CD4-positive, alpha-beta memory T cell (primary cell): ENCODE measurements at places on chromosomes 1 and 21. TPM values are rescaled to one million over a fixed set of nuclear protein-coding genes. Genes with fewer than 3 reads are reported as not detected.

TRIM58 gene
- total RNA-seq = not detected

OBSCN gene
- total RNA-seq = 76.0 TPM

THRAP3 gene
- total RNA-seq = 127 TPM

GRCh38 chr1:157201767-157202166, 63.6 kb upstream of the ETV3 start:
- no peaks in the 10 kb centered on the region for H3K36me3 ChIP-seq
- H3K4me3 ChIP-seq = no peak overlapping the region

GRCh38 chr1:200376528-200376927, 33.3 kb downstream of the ZNF281 start:
- no peaks in the 10 kb centered on the region for H3K4me1 ChIP-seq
- H3K36me3 ChIP-seq = no peaks in the 10 kb centered on the region
- H3K27ac ChIP-seq = no peak overlapping the region
- no peaks in the 10 kb centered on the region for H3K27me3 ChIP-seq
- no peak for DNase-seq

DNA sequence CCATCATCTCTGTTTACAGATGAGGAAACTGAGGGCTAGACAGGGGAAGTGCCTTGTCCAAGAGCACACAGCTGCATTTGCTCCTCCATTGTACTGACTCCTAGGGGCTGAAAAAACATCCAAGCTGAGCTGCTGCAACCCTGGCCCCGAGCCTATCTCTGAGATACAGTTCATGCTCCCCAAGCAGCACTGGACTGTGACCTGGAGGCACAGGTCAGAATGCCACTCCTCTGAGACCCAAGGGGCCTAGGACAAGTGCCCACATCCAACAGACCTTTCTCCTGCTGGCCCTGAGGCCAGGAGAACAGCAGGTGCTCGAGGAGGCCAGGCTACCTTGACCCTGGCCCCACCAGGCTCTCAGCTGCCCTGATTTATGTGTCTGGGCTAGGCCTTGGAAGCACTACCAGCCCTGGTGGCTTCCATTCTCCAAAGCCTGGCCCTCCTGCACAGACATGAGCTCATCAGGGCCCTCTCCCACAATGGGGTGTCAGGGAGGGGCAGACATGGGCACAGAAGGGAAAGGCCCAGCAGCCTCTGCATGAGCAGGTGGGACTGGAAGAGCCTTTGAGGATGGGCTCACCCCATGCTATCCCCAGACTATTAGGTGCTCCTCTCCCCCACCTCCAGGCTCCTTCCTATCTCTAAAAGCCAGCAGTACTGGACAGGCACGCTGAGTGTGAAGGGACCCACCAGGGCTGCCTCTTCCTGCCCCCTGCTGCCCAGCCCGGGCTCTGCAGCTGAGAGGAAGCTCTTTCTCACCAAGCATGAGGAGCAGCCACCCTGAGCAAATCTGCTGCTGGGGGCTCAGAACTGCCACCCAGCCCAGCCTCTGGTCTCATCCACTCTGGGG, 18.8 kb downstream of the ADGRB2 start:
- DNase-seq = peak; percentile 33
- no peak overlapping the region for H3K27ac ChIP-seq
- no peaks in the 10 kb centered on the region for H3K27me3 ChIP-seq
- no peak overlapping the region for H3K4me3 ChIP-seq
- H3K36me3 ChIP-seq = no peaks in the 10 kb centered on the region

GRCh38 chr1:41739061-41739955, 179.4 kb downstream of the HIVEP3 start:
- peak; percentile 69 for DNase-seq
- H3K36me3 ChIP-seq = no peaks in the 10 kb centered on the region
- peak overlapping the region; percentile 20 for H3K27ac ChIP-seq
- H3K4me3 ChIP-seq = no peak overlapping the region
- H3K27me3 ChIP-seq = no peaks in the 10 kb centered on the region

GRCh38 chr1:68291688-68292384, 59.5 kb upstream of the WLS start:
- H3K27ac ChIP-seq = no peak overlapping the region
- no peaks in the 10 kb centered on the region for H3K36me3 ChIP-seq

DNA sequence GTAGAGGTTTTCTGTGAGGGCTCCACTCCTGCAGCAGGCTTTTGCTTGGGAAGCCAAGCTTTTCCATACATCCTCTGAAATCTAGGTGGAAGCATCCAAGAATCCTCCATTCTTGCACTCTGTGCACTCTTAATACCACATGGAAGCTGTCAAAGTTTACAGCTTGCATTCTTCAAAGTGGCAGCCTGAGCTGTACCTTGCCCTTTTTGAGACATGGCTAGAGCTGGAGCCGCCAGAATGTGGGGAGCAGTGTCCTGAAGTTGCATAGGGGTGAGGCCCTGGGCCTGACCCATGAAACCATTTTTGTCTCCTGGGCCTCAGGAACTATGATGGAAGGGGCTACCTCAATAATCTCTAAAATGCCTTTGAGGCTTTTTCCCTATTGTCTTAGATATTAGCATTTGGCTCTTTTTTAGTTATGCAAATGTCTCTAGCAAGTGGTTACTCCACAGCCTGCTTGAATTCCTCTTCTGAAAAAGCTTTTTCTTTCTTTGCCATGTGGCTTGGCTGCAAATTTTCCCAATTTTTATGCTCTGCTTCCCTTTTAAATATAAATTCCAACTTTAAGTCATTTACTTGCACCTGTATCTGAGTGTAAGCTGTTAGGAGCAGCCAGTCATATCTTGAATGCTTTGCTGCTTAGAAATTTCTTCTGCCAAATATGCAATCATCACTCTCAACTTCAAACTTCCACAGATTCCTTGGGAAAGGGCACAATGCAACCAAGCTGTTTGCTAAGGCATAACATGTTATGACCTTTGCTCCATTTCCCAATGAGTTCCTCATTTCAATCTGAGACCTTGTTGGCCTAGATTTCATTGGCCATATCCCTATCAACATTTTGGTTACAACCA, 92.1 kb upstream of the ARTN start:
- no peak overlapping the region for H3K4me3 ChIP-seq
- H3K27ac ChIP-seq = no peak overlapping the region
- no peaks in the 10 kb centered on the region for H3K27me3 ChIP-seq
- H3K4me1 ChIP-seq = peaks cover 3% of the 10 kb centered on the region
- peaks cover 15% of the 10 kb centered on the region for H3K36me3 ChIP-seq

- H3K27ac ChIP-seq = no peak overlapping the region
- no peaks in the 10 kb centered on the region for H3K27me3 ChIP-seq
- H3K4me1 ChIP-seq = no peaks in the 10 kb centered on the region
- peak; percentile 38 for DNase-seq
- no peak overlapping the region for H3K4me3 ChIP-seq
These were observed 36.2 kb upstream of the IPO9 start for GRCh38 chr1:201792534-201793305.

DNA sequence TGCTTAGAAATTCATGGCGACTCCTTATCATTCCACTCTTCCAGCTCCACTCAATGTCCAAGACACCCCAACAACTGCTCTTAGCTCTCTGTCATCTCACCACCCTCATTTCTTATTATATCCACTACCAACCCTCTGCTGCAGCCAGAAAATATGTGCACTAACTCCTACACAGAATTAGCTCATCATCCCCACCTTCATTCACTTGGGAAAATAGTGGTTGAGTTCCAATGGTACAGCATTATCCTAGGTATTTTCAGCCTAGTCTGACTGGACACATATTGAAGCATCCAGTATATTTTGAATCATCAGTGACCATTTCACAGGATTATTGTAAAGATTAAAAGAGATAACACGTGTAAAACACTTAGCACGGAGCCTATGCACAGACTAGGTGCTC, 16.7 kb upstream of the VSIG8 start:
- H3K36me3 ChIP-seq = no peaks in the 10 kb centered on the region
- H3K27ac ChIP-seq = no peak overlapping the region
- peaks cover 16% of the 10 kb centered on the region for H3K4me1 ChIP-seq
- H3K27me3 ChIP-seq = no peaks in the 10 kb centered on the region

- no peaks in the 10 kb centered on the region for H3K36me3 ChIP-seq
- H3K4me1 ChIP-seq = peaks cover 9% of the 10 kb centered on the region
- no peak for DNase-seq
- H3K27ac ChIP-seq = no peak overlapping the region
- H3K4me3 ChIP-seq = no peak overlapping the region
- H3K27me3 ChIP-seq = no peaks in the 10 kb centered on the region
These were observed 22.1 kb downstream of the UCK2 start for GRCh38 chr1:165849353-165850133.

- no peak for DNase-seq
- no peaks in the 10 kb centered on the region for H3K27me3 ChIP-seq
- H3K4me3 ChIP-seq = no peak overlapping the region
- H3K36me3 ChIP-seq = no peaks in the 10 kb centered on the region
- H3K27ac ChIP-seq = no peak overlapping the region
These were observed 7.9 kb downstream of the ADAMTSL4 start for GRCh38 chr1:150557065-150557600.

- no peaks in the 10 kb centered on the region for H3K4me1 ChIP-seq
- no peak overlapping the region for H3K4me3 ChIP-seq
- H3K27me3 ChIP-seq = no peaks in the 10 kb centered on the region
- DNase-seq = no peak
These were observed 65.1 kb downstream of the DISC1 start for GRCh38 chr1:231691618-231692259.

DNA sequence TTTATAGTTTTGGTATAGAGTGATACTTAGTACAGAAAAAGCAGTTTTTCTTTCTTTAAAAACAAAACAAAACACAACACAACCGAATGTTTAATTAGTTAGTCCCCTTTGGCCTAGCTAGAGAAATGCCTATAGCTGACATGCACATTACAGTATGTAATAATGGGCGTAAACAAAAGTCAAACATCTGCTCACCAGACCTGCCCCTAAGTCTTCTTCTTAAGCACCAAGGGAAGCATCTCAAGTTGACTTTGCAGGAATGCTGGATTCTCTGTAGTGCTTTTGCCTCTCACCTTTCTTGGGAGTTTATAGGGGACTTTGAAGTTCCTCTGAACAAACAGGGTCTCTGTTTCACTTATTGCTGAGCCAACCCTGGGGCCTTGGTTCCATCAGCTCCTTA, 143.7 kb downstream of the TM2D1 start:
- H3K36me3 ChIP-seq = no peaks in the 10 kb centered on the region
- no peaks in the 10 kb centered on the region for H3K4me1 ChIP-seq
- H3K27me3 ChIP-seq = no peaks in the 10 kb centered on the region
- DNase-seq = no peak

DNA sequence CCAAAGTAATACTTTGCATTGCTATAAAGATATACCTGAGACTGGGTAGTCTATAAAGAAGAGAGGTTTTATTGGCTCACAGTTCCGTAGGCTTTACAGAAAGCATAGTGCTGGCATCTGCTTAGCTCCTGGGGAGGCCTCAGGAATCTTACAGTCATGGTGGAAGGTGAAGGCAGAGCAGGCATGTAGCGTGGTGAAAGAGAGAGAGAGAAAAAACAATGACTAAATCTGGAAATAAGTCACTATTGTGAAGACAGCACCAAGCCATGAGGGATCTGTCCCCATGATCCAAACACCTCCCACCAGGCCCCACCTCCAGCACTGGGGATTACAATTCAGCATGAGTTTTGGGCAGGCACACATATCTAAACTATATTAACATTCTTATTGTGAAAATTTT, 30.4 kb downstream of the SLC30A7 start:
- no peaks in the 10 kb centered on the region for H3K36me3 ChIP-seq
- DNase-seq = no peak
- H3K27me3 ChIP-seq = no peaks in the 10 kb centered on the region
- peaks cover 86% of the 10 kb centered on the region for H3K4me1 ChIP-seq

- peaks cover 16% of the 10 kb centered on the region for H3K27me3 ChIP-seq
- H3K36me3 ChIP-seq = no peaks in the 10 kb centered on the region
- H3K4me1 ChIP-seq = peaks cover 24% of the 10 kb centered on the region
- H3K27ac ChIP-seq = no peak overlapping the region
These were observed 23.4 kb upstream of the ARF1 start for GRCh38 chr1:228058949-228059633.

DNA sequence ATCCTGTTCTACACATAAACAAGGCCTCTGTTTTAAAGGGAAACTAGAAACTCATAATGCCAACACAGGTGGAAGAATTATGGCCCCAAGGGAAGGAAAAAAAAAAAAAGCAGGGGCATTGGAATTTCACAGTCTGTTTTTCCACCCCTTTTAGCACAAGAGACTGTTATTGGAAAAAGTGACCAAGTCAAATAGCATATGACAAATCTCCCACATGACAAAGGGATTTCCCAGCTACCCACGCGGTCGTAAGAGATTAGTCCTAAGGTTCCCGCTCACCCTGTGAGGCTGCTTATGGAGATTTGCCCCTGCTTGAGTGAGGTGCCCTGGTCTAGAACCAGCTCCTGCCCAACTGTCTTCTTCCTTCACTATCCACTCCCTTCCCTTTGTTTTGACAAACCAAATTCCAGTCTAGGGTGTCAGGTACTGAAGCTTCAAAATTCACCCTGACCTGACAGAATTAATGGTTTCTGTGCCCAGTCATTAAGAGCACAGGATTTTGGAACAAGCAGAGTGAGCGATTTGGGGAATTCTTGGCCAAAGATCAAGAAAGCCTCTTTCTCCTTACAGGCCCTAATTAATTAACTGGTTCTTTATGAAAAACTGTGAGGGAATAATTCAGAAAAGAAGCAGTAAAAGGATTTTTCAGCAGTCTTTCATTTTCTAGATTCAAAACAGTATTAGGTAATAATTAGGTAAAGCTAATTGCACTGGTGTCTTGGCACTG, 107.3 kb downstream of the NMNAT2 start:
- no peaks in the 10 kb centered on the region for H3K36me3 ChIP-seq
- no peaks in the 10 kb centered on the region for H3K27me3 ChIP-seq
- H3K4me3 ChIP-seq = no peak overlapping the region
- no peak for DNase-seq
- no peak overlapping the region for H3K27ac ChIP-seq
- no peaks in the 10 kb centered on the region for H3K4me1 ChIP-seq

GRCh38 chr1:151106894-151107293, 36.3 kb downstream of the GABPB2 start:
- H3K4me1 ChIP-seq = no peaks in the 10 kb centered on the region
- no peak for DNase-seq
- peaks cover 14% of the 10 kb centered on the region for H3K36me3 ChIP-seq
- no peaks in the 10 kb centered on the region for H3K27me3 ChIP-seq
- no peak overlapping the region for H3K27ac ChIP-seq
- no peak overlapping the region for H3K4me3 ChIP-seq

DNA sequence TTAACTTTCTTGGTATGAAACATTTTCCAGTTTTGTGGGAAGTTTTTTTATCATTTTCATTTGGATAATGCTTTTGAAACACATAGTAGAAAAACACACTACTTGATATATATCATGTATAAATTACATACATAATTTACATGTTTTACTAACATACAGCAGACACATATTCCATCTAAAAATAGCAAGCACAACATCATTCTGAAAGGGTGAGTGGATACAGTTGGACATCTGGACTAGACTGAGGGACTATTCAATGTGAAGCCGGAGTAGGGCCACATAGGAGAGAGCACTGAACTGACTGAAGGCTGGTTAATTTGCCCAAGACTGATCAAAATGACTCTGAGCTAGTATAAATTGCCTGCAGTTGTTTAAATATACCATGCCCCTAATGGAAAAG, 11.7 kb downstream of the CDKN2C start:
- no peak overlapping the region for H3K27ac ChIP-seq
- peaks cover 15% of the 10 kb centered on the region for H3K4me1 ChIP-seq
- H3K36me3 ChIP-seq = no peaks in the 10 kb centered on the region

- H3K36me3 ChIP-seq = no peaks in the 10 kb centered on the region
- no peak overlapping the region for H3K27ac ChIP-seq
- DNase-seq = no peak
- H3K27me3 ChIP-seq = no peaks in the 10 kb centered on the region
These were observed 178.0 kb downstream of the TOMM20 start for GRCh38 chr1:234950598-234950997.

- H3K4me1 ChIP-seq = peaks cover 3% of the 10 kb centered on the region
- H3K4me3 ChIP-seq = no peak overlapping the region
- H3K27me3 ChIP-seq = no peaks in the 10 kb centered on the region
- H3K27ac ChIP-seq = no peak overlapping the region
- no peak for DNase-seq
- peaks cover 36% of the 10 kb centered on the region for H3K36me3 ChIP-seq
These were observed 12.0 kb downstream of the SETD4 start for GRCh38 chr21:36048357-36048756.
